ENCODE measurements at places on chromosomes 3 and 15.

DNA sequence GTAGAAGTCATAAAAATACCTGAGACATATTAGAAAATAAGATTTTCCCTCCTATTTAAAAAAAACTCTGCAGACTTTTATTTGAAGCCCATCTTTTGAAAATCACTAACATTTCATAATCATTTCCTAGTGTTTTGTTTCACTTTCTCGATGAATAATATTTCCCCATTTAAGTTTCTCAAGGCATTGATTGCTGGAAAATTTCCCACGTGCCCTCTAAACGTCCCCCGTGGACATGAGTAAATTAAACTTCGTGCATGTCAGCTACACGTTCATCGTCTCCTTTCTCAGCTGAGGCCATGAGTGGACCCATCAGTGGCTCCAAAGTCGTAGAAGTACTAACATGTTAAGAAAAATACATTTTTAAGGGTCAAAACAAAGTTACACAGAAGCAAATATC, 2.0 kb upstream of the TM2D3 start:
- no peak for DNase-seq

- no peak for DNase-seq
These were observed 32.7 kb downstream of the AADACL2 start for GRCh38 chr3:151766454-151766853.

- no peak for DNase-seq
These were observed 20.1 kb upstream of the ZXDC start for GRCh38 chr3:126495786-126496185.

- DNase-seq = no peak
These were observed 61.2 kb downstream of the PLD1 start for GRCh38 chr3:171749124-171749523.

GRCh38 chr3:73484656-73485248, 140.0 kb downstream of the PDZRN3 start:
- DNase-seq = no peak

DNA sequence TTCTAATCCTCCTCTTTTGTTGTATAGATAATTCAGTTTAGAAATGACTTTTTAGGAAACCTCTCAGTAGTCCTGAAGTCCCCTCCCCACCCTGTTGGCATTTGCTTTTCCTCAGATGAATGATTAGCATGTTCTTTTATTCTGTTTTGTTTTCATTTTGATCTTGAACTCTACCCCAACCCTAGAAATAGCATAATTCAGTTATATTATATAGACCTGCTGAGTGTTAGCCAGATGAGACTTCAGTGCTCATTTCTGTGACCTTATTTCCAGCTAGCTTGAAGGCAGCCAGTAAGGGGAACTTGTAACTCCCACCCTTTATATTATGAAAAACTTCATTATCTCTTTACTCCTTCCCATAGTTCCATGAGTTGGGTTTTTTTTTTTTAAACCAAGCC, 41.2 kb downstream of the SNRK start:
- DNase-seq = no peak

- no peak for DNase-seq
These were observed 120.0 kb upstream of the C15orf61 start for GRCh38 chr15:67400890-67401289.

- DNase-seq = no peak
These were observed 17.4 kb downstream of the KAT2B start for GRCh38 chr3:20057612-20058180.

DNA sequence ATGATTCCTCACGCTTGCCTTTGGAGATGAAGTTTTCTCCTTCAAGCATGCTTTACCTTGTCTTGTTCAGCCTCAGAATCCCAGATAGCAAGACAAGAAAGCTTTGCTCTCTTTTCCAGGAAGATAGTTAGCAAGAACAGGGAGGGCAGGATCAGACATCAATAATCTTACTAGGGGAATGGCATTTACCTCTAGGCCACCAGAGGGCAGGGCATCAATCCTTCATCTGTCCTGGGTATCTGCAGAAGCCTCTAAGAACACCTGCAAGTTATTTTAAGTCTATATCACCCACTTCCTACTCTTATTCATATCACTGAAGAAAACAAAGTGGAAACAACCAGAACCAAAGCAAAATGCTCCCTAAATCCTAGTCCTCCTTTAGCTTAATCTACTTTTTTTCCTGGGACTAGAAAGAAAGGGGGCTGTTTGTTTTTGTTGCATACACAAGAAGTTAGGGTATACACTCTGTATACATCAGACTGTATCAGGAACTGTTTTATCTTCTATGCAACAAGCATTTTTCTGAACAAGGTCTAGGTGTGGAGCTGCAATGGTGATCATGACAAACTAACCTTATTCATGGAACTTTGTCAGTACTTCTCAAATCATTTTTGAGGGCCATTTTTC, 862.5 kb downstream of the CADM2 start:
- no peak for DNase-seq

GRCh38 chr3:112656043-112656442, 15.1 kb upstream of the CCDC80 start:
- DNase-seq = no peak

DNA sequence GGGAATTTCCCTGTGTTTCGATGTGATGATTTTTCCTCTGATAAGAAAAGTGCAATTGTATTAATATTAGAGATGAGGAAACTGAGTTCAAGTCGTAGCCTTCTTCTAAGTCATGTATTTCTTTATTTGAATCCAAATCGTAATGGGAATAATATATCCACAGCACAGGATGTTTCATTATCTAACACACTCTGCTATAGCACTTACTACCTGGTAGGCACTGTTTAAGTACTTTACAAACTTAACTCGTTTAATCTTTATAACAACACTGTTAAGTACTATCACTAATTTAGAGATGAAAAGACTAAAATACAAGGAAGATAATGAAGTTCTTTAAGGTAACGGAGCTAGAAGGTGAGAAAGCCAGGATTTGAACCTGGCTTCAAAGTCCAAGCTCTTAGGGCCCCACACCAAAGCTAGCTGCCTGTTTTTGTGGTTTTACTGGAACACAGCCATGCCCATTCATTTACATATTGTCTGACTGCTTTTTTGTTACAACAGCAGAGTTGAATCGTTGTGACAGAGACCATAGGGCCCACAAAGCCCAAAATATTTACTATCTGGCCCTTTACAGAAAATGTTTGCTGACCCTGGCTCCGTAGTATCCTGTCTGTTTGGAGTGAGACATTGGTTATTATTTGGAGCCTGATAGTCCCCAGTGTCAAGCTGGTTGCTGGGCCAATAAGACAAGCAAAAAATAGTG, 9.6 kb upstream of the ATP13A3 start:
- no peak for DNase-seq

GRCh38 chr3:55549177-55549576, 62.1 kb upstream of the WNT5A start:
- no peak for DNase-seq

GRCh38 chr3:5055357-5056110, 66.6 kb upstream of the ARL8B start:
- DNase-seq = no peak

DNA sequence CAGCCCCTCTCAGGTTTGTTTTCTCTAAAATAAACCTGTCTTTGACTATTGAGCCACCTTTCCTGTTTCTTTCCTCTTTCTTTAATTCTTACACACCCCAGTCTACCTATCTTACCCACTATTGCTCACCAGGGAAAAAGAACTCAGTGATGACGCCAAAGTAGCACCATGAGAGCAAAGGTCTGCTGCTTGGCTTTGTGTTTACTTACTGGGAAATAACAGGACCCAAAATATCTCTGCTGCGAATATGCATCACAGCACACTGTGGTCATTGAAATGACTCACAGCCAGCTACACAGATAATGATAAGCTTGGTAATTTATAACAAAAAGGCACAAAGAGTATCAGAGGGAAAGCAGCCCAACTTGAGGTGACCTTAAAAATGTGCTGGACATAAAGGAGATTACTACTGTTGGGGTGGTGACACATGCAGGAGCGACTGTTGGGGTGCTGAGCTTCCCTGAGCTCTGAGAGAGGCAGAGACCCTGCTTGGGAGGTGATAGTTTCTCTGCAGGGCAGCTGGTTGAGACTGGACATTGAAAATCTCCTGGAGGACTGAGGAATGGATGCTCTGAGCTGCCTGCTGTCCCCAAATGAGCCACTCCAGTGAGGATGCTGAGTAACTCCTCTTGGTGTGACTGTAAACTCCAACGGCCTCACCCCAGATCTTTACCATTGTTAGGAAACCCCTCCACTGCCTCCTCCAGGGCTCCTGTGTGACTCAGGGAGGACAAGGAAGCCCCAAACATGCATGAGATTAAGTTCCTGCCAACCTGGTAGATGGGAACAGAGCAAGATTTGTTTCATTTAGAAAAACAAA, 14.5 kb downstream of the EFCAB12 start:
- no peak for DNase-seq

DNA sequence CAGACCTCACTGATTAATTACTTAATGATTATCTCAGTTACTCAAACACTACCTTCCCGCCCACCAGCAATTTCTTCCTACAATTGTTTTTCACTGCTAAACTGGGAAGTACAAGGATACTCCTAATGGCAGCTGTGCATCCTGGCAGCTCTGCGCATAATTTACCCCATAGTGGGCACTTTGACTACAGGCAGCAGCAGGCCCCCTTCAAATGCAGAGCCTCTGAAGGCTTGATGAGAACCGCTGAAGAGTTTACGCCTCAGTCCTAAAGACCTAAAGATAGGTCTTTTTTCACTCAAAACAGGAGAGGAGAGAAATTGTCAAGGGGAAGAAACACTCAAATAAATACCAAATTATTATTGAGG, 10.7 kb downstream of the CCDC32 start:
- no peak for DNase-seq

DNA sequence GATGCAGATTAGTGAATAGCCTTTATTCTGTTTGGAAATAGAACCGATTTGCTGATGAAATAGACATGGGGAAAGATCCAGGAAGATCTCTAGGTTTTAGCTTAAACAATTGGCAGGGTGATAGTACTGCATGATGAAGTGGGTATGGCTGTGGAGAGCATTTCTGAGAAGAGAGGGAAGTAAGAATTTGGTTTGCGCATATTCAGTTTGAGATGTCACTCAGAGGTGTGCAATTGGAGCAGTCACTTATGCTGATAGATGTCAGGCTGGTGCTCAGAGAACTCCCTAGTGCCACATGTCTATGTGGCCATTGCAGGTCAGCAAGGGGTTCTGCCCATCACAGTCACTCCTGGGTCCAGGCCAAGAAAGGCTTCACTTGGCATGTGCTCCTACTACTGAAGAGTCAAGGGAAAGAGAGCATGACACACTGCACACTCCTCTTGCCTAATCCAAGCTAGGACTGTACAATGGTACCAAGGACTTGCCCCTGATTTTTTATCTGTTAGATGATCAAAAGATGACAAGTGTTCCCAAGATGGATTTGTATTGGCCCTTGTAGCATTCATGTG, 57.2 kb upstream of the ST8SIA2 start:
- DNase-seq = no peak

DNA sequence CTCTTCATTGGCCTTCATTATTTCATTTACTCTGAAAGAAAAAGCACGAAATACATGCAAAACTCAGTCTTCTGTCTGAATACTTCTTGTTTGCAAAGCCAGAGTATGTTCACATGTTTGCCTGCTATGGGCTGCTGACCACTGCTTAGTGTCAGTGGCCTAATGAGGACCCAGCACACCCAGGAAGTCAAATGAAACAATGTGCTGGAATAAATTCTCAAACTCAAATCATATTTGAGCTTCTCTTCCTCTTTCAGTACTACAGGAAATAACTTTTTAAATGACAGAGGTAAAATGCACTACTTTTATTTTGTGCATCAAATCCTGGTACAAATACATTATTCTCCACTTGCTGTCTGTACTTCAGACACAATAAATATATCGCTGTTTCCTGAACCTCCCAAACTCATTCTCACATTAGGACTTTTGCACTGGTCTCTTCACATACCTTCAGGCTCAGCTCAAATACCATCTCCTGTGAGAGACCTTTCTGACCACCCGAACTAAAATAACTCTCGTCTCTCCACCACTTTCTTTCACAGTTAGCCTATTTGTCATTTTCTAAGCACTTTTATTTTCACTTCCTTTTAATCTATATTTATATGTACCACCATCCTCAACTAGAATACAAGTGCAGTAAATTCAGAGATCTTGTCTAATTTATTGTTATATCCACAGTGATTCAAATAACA, 176.8 kb downstream of the TUSC7 start:
- DNase-seq = no peak

- no peak for DNase-seq
These were observed 1433.8 kb upstream of the GBE1 start for GRCh38 chr3:83195243-83195642.

DNA sequence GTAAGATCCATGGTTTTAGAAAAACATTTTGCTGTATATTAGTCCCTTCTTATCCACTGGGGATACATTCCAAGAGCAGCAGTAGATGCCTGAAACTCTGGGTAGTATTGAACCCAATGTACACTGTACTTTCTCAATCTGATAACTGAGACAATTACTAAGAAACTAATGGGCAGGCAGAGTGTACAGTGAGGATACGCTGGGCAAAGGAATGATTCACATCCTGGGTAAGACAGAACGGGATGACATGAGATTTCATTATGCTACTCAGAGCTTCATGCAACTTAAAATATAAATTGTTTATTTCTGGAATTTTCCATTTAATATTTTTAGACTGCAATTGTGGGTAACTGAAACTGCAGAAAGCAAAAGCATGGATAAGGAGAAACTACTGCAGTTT, 46.2 kb upstream of the TEX55 start:
- DNase-seq = no peak

GRCh38 chr3:127445581-127446343, 144.8 kb downstream of the TPRA1 start:
- DNase-seq = no peak

- DNase-seq = peak; percentile 26
These were observed 30.9 kb downstream of the CCNL1 start for GRCh38 chr3:157128771-157129681.

DNA sequence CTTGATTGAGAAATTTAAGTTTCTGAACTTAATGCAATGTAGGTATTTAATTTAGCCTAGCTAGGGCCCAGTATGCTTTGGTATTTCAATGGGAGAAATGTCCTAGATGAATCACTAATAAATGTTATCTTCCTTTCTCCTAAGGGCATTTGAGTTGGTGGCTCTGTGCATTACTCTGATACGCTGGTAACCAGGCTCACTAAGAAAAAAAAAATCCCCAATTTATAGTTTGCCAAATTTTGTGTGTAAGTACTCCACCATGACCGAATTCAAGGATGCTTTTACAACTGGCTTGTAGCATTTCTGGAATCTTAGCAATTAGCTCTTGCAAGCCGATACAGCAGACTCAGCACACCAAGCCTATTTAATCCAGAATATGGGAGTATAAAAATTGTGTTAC, 94.6 kb upstream of the LPP start:
- no peak for DNase-seq

DNA sequence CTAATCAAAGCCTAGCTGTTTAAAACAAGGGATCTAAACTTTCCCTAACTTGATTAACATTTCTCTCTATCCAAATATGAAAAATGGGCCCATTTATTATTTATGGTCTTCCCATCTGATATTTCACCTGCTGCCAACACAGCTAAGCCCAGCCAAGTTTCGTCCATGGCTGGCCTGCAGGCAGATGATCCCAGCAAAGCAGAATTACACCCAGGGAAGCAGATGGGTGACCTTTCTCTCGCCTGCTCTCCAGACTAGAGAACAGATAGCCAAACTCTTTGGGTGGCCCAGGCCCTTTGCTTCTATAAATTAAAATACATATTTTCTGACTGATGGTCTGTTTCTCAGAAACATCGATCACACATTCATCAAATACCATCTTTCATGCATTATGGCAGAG, 1038.8 kb downstream of the AGBL1 start:
- DNase-seq = no peak

Measured in effector memory CD4-positive, alpha-beta T cell (primary cell).